ENCODE measurements at places on chromosomes 3 and 15.

GRCh38 chr3:185424435-185424834 is 61.5 kb downstream of the MAP3K13 start:
- DNase-seq = no peak

DNA sequence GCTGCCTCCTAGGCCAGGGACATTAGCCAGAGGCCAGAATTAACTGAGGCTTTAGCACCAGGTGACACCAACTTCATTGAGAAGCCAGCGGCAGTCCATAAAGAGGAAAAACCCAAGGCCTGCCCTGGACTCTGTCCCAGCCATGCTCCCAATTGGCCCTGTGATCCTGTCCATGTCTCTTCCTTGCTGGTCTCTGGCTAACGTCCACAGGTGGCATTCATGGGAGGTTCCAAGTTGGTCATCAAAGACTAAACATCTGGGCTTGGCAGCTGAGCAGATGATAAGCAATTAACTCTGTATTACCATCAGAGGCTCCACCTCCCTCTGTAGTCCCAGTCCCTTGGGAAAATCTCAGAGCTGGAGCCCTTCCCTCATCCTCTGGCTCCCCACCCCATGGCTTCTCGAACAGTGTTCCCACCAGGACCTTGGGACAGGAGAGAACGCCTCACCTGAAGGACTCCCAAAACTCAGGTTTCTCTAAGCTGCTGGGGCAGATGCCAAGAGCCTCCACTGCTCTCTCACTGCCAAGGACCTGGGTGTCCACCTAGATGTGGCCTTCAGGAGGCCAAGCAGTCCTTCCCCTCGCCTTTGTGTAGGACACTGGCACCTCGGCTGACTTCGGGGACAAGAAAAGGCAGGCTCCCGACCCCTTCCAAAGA is 40.4 kb downstream of the GOLGA6A start:
- no peak for DNase-seq

- DNase-seq = no peak
Measured at GRCh38 chr3:107432646-107433045, 55.4 kb downstream of the CCDC54 start.

DNA sequence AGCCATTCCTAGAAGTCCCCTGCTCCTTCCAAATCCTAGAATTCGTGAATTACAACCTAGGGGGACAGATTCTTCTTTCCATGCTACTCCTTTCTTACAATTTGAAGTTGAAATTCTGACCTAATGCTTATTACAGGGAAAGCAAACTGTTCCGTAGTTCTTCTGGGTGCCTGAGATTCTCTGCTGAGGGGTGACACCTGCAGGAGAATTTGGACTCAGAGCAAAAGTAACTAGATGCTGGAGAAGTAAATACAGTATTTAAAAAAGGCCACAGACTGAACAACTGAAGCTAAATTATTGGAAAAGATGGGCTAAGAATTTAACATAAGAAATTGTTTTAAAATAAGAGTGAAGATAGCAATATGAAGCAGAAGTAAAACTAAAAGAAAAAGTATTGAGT is 37.9 kb downstream of the ACAD9 start:
- DNase-seq = no peak

DNA sequence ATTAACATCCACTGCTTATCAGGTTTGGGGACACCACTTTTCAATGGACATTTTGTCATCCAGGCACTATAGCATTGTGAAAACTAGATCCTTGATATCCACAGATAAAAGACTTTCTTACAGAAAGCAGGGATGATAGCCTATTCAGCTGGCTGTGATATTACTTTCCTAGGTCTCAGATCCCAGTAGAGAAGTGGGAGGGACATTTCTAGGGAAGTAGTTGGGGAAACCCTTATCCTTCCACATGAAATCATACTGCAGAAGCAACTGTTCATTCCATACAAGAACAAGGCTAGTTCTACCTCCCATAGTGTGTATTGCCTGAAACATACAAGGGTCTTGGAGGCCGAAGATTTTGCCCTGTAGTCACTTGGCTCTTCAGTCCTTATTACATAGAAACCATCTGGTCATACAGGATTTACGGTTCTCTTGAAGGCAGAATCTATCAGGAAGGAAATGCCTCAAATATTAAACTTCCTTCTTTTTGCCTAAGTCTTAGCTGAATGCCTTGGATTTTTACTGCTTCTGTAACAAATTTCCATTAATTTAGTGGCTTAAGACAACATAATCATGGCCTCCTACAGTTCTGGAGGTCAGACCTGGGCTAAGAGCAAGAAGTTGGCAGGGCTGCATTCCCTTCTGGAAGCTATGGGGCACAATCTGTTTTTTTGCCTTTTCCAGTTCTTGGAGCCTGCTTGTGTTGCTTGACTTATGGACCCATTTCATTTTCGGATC is 119.4 kb downstream of the ECT2 start:
- no peak for DNase-seq

DNA sequence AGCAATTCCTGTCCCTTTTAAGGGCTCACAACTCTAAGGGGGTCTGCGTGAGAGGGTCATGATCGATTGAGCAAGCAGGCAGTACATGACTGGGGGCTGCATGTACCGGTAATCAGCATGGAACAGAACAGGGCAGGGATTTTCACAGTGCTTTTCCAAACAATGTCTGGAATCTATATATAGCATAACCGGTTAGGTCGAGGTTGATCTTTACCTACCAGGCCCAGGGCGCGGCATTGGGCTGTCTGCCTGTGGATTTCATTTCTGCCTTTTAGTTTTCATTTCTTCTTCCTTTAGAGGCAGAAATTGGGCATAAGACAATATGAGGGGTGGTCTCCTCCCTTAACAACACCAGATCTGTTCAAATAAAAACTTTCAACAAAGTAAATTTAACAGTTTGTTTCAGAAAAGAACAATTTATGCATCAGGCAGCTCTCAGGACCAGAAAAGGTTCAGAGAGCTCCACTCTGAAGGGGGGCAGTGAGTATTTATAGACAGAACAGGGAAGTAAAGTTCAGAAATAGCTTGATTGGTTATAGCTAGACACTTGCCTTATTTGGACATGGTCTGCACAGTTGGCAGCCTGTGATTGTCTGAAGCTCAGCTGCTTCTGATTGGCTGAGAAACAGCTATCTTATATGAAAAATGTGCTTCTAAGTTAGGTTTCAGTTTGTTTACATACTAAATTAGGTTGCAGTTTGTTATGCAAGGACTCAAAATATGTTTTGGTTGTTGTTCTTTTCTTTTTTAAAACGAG is 17.2 kb upstream of the B4GALT4 start:
- DNase-seq = no peak

- DNase-seq = no peak
Measured at GRCh38 chr15:70870051-70870450, 16.1 kb upstream of the LARP6 start.
